ENCODE measurements at places on chromosomes 5 and 9.

DNA sequence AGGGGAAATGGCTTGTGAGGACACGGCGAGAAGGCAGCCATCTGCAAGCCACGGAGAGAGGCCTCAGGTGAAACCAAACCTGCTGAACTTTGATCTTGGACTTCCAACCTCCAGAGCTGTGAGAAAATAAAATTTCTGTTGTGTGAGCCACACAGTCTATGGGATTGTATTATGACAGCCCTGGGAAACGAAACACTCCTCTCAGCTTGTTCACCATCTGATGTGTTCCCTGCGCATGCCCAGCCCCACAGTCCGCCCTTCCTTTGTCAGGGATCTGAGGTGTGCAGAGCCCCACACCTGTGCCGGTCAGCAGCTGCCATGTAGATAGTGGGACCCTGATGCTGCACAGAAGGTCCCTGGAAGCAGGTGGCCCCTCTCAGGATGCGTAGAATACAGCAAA, 34.1 kb downstream of the PLPP7 start:
- DNase-seq, result no peak

DNA sequence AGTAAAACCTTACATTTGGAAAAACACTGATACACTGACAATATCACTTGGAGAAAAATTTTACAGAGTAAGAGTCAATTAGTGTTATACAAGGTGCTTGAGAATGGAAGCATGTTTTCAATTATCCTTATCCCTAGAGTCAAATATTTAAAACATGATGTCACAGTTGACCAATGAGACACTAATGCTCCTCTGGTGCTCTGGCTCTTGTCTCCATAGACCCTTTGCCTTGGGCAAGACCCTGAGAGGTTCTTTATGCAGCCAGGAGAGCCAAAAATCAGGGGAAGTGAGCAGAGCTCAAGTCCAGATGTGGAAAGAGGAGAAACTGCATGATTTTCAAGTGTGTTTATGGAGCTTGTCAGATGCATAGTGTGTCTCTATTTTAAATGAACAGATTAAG, 153.9 kb downstream of the MARCHF11 start:
- no peak for DNase-seq

DNA sequence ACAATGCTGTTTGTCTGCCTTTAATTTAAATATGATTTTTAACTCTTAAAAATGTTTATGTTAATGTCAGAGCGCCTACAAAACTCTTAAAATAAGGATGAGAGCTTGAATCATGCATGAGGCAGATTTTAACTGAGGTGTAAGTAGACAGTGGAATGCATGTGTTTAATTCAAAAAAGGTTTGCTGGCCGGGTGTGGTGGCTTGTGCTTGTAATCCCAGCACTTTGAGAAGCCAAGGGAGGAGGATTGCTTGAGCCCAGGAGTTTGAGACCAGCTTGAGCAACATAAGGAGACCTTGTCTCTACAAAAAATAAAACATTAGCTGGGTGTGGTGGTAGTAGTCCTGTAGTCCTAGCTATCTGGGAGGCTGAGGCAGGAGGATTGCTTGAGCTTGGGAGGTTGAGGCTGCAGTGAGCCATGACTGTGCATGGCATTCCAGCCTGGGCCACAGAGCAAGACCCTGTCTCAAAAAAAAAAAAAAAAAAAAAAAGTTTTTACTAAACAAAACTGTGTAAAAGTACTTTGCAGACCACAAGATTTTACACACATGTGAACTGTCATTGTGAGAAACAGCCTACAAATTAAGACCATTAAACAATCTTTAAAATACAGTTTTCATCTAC, 21.1 kb downstream of the NDST1 start:
- DNase-seq, result no peak

GRCh38 chr9:34442770-34443169, 15.6 kb downstream of the FAM219A start:
- DNase-seq, result no peak

DNA sequence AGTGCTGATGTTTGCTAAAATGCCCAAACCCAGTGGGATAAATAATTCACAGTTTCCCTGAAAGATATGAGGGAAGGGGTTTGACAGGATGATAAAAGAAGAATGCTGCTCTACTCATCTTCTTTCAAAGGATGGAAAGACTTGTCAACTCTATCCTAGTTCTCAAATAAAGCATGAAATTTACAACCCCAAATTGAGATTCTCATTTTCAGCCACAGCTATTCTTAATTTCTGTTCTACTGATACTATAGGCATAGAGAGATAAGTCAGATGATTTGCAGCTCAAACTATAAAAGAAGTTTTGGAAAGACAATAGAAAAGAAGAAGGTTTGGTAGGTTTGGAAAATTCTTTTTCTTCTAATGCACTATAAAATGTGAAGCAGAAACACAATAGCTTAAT, 542.6 kb downstream of the CSNK1G3 start:
- DNase-seq, result no peak

DNA sequence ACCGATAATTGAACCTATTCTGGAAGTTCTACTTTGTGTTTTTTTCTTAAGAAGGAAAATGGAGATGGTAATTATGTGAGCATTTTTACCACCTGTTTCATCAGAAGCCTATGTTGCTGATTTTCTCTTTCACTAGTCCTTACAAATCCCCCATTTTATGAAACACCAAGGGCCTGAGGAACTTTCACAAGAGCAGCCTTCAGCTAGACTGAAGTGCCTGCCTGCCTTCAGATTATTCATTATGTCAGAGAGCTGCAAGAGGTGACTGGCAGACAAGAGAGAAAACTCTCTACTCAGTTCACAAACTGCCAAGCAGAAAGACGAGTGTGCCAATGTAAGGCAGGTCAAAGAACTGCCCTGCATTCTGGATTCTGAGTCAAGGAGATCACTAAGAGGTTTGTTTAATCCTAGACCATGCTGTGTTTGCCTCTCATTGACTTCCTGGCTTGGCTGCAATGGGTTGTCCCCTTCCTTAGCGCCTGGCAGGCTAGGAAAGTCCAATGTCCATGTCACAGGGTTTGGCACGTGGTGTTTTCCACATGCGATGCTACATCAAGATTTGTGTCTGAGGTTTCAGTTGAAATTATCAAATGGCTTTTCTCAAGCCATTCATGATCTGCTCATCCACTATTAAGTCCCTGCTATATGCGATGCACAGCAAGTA, 143.3 kb downstream of the CDC42SE2 start:
- DNase-seq, result no peak

GRCh38 chr9:65449423-65449822, 164.4 kb upstream of the FOXD4L5 start:
- no peak for DNase-seq

DNA sequence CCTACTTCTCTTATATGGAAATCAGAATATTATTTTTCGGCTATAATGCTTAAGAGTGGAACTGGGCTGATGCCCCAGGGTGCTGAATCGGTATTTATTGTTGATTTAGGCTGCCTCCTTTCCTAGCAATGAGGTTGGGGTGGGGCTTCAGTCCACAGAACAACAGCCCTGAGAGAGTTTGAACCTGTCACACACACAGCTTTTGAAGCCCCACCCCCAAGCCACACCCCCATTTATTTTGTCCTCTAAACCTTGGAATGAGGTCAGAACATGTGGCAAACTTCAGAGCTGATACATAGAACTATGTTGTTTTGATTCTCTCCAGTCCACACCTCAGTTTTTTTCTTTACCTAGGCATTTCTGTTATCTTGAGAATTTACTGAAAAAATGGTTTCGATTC, 51.7 kb upstream of the CAMK4 start:
- DNase-seq, result no peak

DNA sequence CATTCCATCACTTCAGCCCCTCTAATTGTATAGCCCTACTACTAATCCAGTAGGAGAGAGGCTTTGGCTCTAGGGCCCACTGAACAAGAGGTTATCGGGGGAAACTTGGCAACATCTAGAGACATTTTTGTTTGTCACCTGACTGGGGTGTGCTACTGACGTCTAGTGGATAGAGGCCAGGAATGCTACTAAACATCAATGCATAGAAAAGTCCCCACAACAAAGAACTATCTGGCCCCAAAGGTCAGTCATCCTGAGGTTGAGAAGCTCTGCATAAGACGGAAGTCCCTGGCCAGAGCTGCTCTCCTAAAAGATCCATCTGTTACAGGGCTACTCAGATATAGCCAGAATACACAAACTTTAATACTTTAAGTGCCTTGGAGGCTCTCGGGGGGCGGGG, 570.6 kb upstream of the KLF4 start:
- DNase-seq, result no peak

DNA sequence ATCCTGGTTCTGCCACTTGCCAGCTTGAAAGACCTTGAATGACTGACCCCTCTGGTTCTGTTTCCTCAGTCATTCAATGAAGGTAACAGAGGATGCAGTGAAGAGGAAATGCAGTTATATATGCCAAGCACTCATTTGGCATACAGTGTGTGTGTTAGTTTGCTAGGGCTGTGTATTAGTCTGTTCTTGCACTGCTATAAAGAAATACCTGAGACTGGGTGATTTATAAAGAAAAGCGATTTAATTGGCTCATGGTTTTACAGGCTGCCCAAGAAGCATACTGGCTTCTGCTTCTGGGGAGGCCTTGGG, 8.6 kb upstream of the WHRN start:
- no peak for DNase-seq

- DNase-seq, result no peak
These were observed 299.7 kb downstream of the IZUMO3 start for GRCh38 chr9:24245988-24246387.

DNA sequence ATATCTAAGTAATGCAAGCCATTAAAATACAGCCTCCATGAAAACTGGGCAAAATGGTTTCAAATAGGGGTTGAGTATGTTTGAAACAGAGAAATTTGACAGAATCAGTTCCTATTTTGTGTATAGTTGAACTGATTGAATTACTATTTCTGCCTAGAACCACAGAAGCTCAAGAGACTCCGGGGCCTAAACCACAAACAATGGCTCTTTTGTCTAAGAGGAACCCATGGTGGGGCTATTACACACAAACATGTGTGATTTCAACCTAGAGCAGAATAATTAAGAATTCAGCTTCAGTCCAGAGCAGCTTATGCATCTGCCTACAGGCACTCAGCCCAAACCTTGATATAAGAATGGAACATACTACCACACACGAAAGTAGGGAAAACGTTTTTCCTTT, 171.2 kb upstream of the MPDZ start:
- DNase-seq, result no peak

DNA sequence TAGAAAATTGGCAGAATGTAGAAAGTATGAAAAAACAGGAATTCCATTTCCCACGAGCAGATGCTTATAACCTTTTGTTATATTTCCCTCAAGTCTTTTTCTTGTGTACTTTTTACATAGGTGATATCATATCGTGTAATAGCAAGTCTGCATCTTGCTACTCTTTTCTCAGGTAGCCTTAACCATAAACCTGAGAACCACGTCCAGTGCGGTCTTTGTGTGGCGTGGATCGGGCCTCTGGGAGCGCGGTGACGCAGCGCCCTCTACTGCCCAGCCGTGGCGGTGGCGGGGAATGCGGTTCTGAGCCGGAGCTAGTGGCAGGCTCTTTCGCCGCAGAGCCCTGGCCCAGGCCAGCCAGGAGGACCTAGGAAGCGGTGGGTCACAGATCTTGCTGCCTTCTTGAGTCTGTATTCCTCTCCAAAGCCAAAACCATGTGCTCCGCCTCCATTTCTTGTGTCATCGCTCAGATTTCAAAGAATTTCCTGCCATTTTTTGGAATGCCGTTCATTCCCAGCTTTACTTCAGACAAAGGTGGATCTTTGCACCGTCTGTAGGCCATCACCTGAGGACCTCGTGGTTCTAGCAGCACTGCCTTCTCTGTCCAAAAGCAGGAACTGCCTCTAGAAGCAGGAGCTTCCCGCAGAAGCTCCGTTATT, 71.9 kb downstream of the MVB12B start:
- DNase-seq, result peak; percentile 59

GRCh38 chr5:151870271-151870670, 54.4 kb downstream of the GLRA1 start:
- no peak for DNase-seq

DNA sequence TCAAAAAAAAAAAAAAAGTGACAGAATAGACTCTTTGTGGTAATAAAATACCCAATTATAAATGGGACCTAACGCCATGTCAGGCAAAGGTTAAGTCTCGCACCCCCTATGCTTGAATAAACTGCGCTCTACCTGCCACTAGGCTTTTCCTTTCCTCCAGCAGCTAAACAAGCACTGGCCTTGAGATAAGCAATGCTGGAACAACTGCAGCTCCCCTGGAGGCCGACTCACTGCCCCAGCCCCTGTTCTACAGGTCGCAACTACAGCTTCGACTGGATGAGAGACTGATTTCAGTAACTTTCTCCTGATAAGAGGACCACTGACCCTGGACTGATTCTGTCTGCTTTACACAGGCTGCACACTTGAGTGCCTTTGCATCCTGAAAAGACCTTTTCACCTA, 210.2 kb downstream of the HSPA4 start:
- no peak for DNase-seq

DNA sequence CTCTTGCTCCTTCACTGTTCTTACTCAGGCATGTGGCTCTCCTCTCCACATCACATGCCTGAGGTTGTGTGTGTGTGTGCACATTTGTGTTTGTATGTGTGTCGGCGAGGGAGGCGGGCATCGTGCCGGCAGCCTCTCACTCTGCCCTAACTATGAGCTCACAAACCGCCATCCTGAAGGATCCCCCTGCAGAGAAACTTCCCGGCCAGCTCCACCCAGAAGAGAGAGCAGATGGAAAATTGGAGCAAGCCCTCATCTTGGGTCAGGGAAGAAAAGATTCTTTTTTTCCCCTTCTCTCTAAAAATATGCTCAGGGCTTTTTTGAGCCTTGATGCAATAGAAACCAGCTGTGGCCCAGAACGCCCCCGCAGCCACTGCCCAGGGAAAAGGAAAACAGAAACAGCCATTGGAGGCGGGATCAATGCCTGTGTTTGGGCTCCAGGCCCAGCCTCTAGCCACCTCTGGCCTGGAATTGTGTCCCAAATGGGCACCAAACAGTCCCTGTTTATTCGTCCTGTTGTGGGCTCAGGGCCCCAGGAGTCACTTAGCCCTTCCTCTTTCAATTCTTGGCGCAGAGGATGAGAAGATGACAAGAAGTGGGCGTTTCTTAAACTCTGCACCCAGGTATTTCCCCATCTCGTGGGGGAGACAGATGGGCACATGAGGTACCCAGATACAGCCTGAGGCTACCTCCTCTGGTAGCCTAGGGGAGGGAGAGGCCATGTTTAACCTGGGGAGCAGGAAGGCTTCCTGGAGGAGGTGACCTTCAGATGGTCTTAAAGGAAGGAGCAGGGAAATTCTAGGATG, 151.5 kb downstream of the RGS3 start:
- DNase-seq, result no peak

- no peak for DNase-seq
These were observed 10.3 kb downstream of the SMIM32 start for GRCh38 chr5:136182618-136183017.

- DNase-seq, result no peak
These were observed 25.1 kb downstream of the RNF180 start for GRCh38 chr5:64190562-64191306.

GRCh38 chr9:87199278-87199677, 252.0 kb upstream of the GAS1 start:
- no peak for DNase-seq

- DNase-seq, result no peak
These were observed 39.5 kb upstream of the MAMDC2 start for GRCh38 chr9:70003901-70004714.

- DNase-seq, result no peak
These were observed 195.3 kb downstream of the CACNA1B start for GRCh38 chr9:138072897-138073296.
